ENCODE measurements at places on chromosomes 1 and 21.

DNA sequence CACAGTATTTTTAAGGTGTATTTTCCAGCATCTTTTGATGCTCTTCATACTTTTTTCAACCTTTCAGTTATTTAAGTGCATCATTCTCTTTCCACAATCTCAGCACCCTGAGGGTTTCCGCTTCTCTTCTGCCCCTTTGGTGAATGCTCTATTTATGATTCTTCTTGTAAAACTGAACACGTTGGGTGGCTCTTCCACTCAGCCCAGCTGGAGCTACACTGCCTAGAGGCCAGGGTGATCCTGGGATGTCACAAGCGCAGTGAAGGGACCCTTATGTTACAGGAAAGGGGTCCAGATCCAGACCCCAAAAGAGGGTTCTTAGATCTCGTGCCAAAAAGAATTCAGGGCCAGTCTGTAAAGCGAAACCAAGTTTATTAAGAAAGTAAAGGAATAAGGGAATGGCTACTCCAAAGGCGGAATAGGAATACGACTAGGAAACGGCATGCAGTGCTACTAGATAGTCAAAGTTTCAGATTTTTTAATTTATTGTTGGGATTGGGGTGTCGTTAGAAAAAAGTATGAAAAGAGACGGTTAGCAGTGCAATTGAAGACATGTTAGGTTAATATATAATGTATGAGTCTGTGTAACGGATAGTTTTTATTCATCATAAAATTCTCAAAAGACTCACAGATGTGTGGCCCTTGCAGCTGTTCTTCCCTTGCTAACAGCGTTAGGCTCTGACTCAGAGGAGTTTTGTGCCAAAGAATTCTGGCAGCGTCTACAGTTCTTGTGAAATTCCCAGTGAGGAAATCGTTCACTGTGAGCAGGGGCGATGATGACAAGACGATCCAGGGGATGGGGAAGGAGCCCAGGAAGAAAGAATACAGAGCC lies 14.4 kb upstream of the ERVH48-1 start:
- DNase-seq: no peak

DNA sequence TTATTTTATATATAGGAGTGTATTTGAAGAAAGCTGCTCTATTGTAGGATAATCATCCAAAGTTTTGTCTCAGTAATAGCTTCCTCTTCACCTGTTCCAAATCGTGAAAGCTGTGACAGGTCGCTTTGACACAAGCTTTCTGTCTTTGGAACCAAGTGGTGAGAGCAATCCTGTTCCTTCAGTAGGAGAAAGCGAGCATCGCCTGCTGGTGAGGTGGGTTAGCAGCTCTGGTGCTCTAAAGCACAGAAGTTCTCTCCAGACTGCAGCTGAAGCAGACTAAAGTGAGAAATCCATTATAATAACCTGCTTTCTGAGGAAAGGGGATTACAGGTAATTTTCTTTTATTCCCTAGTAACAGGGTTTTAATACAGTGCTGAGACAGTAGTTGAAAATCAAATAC lies 803.8 kb downstream of the ADGRL2 start:
- DNase-seq: no peak

- DNase-seq: no peak
Observed at GRCh38 chr1:115364780-115365155, 26.7 kb upstream of the NGF start.

DNA sequence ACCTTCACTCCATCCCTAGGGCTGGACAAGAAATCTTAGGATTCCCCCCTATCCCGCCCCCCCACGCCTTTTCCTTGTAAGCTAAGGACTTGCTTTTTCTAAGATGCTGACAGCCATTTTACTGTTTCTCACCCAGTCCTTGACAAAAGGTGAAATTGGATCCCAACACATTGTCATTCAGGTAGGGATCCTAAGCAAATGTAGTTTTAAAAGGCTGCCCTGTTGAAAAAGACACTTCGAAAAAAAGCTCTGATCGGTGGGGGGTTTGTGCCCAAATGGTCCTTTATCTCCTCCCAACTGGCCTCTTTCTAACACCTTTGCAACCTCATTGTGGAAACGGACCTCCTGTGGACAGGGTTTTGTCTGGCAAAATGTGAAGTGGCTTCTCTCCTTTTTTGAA lies 2.9 kb downstream of the CACHD1 start:
- DNase-seq: no peak

DNA sequence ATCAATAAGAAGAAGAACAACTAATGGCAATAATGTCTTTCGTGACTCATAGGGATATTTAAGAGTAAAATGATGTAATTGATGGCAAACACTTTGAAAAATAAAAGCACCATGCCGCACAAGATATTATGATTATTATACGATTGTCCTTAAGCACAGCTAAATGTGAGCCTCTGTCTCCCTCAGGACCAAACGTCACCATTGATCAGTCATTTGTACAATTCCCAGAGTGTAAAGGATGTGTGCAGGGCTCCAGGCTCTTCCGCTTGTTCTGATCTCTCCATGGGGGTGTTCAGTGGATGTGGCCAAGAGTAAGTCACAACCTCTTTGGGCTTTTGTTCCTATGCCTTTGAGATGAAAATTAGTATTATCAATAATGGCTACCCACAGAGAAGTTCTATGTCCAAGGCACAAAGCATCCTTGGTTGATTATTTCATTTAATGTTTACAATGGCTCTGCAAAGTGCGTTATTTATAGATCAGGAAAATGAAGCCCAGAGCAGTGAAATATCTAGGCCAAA lies 17.7 kb upstream of the C1orf87 start:
- DNase-seq: no peak

GRCh38 chr1:186900539-186901237 lies 71.9 kb downstream of the PLA2G4A start:
- no peak for DNase-seq

DNA sequence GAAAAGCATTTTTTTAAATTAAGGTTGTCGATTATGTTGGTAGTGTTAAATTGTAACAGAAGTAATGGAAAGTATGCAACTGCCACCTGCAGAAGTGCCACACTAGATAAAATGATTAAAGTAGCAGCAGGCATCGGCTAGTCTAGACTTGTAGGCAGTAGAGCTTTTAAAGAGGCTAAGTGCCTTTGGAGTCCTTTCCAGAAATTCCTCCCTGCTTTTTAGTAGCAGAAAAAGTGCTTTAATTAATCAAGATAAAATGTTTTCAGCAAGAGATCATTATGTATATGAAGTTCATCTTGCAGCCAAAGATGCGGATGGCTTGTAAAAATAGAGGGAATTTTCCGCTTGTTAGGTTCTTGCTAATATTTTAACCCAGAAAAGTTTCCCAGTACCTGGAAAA lies 87.1 kb upstream of the LRRC8D start:
- no peak for DNase-seq

DNA sequence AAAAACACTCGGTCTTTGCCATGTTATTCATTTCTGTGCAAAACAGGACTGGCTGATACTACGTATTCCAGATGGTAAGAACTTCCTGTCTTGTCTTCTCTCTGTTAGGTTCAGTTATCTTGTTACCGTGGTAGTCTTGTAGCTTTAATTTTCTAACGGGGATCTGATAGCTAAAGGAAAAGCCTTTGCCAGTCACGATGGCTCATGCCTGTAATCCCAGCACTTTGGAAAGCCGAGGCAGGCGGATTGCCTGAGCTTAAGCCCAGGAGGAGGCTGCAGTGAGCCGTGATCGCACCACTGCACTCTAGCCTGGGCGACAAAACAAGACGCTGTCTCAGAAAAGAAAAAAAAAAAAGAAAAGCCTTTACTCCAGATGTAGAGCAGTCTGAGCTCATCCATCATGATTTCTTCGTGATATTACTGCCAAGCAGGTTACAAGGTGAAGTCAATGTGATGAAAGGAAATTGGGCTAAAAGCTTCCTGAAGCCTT lies 11.1 kb upstream of the MSTO1 start:
- no peak for DNase-seq

DNA sequence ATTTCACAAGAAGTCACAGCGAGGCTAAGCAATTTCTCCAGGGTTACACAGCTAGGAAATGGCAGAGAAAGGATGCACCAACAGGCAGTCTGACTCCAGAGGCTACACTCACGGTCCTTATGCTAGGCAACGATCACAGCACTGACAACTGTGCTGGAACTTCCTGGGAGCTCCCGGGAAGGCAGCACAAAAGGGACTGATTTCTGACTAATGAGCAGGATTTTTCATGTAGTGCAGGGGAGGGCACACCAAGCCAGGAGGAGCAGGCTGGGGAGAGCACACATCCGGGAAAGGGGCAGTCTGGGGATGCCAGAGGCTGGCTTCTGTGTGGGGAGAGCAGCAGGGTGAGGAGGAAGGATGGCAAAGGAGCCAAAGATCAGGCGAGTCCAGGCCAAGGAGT lies 486.7 kb downstream of the OMA1 start:
- no peak for DNase-seq

- no peak for DNase-seq
Observed at GRCh38 chr21:39927304-39927886, 60.2 kb downstream of the PCP4 start.

- no peak for DNase-seq
Observed at GRCh38 chr1:65063025-65063424, 85.0 kb upstream of the AK4 start.

GRCh38 chr1:207048041-207048440 lies 3.0 kb downstream of the YOD1 start:
- DNase-seq: no peak

GRCh38 chr1:221612047-221612777 lies 129.7 kb downstream of the DUSP10 start:
- DNase-seq: no peak

DNA sequence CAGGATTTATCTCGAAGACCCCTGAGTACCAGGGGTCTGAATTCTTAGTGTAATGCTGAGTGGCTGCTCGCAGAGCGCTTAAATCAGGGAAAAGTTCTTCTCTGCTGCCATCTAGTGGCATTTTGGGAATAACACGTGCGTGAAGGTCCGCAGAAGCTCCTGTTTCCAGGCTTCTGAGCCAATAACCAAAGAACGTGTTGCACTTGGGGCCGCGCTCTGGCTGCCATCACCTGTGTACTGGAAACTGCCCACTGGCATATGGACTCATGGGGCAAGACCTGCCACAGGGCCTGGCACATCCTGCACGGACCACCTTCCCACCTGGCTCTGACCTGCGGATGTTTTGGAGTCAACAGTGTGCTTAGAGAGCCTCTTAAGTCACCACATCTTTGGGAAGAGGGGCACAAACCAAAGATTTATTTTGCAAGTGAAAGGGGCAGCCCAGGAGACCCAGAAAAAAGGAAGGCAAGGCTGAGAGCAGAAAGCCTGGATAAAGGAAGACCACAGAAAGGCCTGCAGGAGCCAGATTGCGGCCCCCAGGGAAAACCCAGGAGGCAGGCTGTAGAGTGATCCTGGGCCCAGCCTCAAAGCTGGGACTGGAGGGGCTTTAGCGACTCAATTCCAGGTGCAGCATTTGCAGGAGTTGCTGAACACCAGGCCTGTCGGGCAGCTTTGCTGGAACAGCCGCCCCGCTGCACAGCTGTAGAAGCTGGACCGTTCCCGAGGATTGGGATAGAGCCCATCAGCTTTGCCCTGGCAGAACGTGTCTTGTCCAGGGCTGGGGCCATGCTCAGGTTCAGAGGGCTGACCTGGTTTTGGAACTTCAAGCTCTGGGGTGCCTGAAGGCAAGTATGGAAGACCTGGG lies 13.0 kb downstream of the CHIT1 start:
- DNase-seq: peak; percentile 65

DNA sequence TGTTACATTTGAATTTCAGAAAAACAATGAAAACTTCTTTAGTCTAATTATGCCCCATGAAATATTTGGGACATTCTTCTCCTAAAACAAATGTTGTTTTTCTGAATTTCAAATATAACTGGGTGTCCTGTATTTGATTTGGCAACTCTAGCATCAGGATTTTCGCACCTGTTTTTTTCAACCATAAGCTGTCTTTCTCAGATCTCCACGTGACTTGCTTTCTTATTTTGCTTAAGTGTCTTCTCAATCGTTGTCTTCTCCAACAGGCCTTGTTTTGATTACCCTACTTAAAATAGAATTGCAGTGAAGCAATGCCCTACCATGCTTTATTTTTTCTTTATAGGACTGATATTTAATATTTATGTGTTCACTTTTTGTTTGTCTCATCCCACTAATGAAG lies 752.8 kb upstream of the RGS18 start:
- DNase-seq: no peak

- DNase-seq: no peak
Observed at GRCh38 chr1:223737342-223737741, 25.0 kb downstream of the CAPN2 start.

- DNase-seq: no peak
Observed at GRCh38 chr1:159505676-159506075, 30.1 kb downstream of the OR10J5 start.

- DNase-seq: no peak
Observed at GRCh38 chr21:38741092-38741949, 64.4 kb upstream of the ETS2 start.

DNA sequence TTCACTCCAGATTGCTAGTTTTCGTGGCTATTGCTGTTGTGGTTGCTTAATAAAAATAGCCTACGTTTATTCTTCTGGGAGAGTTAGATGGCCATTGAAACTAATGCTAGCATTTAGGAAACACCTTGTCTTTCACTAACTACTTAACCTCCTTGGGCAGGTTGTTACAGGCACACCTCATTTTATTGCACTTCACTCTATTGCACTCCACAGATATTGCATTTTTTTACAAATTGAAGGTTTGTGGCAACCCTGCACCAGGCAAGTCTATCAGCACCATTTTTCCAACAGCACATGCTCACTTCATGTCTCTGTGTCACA lies 11.3 kb upstream of the MARK1 start:
- DNase-seq: no peak

DNA sequence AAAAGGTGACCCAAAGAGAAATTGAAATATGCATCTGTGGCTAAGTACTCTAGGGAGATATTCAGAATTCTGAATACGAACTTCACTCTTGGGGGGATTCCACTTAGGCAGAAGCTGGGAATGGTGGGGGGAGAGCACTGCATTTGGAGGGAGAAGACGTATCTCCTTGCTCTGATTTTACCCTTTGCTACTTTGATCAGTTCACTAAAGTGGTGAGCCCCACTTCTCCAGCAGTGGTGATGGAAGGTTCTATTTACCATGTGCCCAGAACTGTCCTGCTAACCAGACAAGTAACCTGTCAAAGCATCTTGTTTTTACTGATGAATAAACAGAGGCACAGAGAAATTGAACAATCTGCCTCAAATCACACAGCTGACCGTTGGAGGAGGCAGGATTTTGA lies 483.4 kb downstream of the SIPA1L2 start:
- no peak for DNase-seq

GRCh38 chr1:4794020-4794780 lies 139.8 kb downstream of the AJAP1 start:
- DNase-seq: no peak

DNA sequence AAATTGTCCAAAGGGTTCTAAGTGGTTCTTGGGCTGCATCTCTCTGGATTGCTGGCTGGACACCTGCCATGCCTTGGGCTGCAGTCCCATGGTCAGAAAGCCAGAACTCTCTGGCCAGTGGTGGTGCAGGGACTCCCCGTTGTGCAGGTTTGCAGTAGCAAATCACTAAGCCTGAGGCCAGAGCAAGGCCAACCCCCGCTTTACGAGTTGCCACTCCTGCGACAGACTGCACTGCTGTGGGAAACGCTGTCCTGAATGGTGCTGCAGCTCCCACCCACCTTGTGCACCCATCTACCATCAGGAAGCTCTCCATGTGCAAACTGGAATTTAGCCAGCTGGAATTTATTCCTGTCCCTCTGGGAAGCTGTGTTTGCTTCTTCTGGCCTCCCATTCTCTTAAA lies 45.7 kb downstream of the LHX4 start:
- DNase-seq: no peak

All from stimulated activated CD4-positive, alpha-beta T cell treated with anti-CD3 and anti-CD28 coated beads, Interleukin-4, amount 100 ng/mL, for 24 hours (primary cell).